ENCODE measurements at places on chromosomes 1 and 21.

DNA sequence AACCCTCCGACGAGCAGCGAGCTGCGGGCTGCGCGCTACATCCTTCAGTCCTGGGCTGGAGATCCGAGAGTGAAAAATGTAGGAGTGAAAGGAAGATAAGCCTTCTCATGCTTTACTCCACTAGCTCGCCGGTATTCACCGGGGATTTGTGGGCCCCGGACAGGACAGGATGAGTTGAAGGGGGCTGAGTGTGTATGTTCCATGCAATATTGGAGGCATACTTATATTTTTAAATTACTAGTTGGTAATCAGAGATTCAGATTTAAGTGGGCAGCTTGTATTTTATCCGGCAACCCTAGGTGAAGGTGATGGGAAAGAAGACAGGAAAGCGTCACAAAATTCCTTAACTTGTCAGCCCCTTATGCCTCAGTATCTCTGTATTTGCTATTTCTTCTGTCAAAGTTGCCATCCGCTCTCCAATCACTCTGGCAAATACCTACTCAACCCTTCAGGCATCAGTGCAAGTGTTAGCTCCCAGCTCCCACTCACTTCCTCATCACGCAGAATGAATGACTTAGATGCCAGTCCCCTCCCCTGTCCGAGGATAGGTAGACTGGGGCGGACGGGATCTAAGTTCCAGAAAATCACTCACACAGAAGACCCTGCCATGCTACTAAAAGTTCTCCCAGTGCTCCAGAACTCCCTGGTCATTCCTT lies 503 bp upstream of the PIGM start:
- no peak for DNase-seq

GRCh38 chr1:194533641-194534040 lies 1347.2 kb upstream of the B3GALT2 start:
- no peak for DNase-seq

DNA sequence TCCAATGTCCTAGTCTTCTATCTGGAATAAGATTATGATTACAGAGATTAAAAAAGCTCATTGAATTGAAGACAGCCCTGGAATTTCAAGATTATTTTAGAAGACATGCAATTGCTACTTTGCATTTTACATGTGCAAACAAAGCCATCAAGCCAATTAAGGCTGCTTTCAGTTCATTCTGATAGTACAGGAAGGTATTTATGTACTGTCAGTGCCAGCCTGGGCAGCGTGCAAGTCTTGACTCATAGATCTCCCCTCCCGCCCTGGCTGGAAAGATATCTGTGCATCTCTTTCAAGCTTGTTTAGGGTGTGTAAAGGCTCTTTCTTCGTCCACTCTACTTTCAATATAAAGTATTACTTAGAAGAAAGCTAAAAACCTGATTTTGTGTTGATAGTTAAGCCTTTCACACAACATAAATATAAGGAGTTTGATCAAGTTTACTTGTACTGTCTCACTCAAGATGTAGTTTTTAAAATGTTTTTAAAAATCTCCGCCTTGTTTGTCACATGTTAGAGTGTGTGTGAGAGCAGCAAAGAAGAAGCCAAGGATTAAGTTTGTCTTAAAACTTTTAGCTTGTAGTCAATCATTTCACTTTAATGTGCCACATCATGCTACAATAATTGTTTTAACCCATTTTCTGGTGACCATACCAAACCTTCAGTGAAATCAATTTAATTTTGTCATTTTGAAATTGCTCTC lies 13.6 kb upstream of the LYPLAL1 start:
- DNase-seq: no peak

- DNase-seq: no peak
Observed at GRCh38 chr1:108316545-108316944, 72.7 kb upstream of the NBPF4 start.

GRCh38 chr1:52669696-52670095 lies 28.5 kb downstream of the COA7 start:
- DNase-seq: no peak

GRCh38 chr1:151502859-151503780 lies 8.1 kb upstream of the CGN start:
- no peak for DNase-seq
